Activated CD8-positive, alpha-beta memory T cell treated with anti-CD3 and anti-CD28 coated beads for 1 hour (primary cell): ENCODE measurements at places on chromosomes 4 and X.

DNA sequence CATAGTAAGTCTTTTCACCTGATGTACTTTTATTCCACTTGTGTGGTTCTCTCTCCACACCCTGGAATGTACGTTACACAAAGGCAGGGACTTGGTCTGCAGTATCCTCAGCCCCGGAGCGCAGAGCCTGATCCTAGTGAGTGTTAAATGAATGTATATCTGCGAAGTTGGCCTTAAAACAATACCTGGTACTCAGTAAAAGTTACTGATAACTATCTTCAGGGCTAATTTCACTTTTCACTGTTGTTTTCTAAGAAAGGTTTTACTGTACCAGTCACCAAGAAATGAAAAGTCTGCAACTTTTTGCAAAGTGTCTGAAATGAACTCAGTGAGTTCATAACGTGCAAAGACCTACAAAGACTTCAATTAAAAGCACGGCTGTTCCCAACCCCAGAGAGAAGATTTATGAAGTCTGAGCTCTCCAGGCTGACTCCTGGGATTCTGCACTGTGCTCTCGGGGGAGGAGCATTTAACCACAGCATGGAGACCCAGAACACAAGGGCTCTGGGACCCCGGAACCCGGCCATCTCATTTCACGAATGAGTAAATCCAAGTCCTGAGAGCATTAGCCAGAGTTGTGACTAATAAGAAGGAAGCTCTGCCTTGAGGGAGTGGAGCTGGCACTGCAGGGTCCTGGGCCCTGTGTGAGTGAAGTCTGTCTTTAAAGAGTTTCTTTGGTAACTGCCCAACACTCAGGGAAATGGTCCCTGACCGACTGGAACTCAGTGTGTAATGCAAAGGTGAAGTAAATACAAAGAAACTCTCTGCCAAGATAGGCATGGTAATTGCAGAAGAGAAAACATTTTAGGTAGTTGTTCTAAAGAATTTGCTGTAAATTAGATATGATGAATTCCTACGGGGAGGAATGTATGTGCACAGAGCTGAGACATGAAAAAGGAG lies 165.8 kb downstream of the NSUN7 start:
- DNase-seq, result no peak

DNA sequence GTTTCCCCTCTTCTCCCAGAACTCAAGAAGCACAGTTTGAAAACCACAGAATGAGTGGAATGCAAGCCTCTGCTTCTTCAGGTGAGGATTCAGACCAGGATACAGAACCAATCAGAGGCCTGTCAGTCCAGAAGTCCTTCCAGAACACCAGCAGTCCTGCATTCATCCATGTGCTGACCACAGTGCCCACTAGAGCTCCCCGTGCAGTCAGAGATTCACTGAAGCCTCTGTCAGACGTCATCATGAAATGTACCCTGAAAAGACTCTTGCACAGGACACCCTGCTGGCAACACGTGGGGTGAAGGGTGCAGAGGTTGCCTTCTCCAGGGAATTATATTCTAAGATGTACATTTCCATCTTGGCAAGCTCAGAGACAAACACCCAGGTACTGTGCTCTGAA lies 75.9 kb upstream of the LSM6 start:
- no peak for DNase-seq

DNA sequence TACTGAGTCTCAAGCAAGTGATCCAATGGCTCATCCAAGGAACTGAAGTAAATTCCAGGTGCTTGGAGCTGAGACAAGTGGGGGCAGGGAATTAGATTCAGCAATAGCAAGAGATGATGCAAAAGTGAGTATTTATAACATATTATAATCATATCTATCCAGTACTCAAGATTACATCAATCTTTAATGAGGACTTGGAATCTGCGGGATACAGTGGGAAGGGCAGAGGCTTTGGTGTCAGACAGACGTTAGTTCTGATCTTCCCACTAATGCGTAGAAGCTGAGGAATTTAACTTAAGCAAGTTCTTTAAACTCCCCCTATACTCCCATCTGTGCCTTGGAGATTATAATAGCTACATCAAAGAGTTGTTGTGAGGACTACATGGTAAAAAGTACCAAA lies 143.4 kb upstream of the NWD2 start:
- no peak for DNase-seq

DNA sequence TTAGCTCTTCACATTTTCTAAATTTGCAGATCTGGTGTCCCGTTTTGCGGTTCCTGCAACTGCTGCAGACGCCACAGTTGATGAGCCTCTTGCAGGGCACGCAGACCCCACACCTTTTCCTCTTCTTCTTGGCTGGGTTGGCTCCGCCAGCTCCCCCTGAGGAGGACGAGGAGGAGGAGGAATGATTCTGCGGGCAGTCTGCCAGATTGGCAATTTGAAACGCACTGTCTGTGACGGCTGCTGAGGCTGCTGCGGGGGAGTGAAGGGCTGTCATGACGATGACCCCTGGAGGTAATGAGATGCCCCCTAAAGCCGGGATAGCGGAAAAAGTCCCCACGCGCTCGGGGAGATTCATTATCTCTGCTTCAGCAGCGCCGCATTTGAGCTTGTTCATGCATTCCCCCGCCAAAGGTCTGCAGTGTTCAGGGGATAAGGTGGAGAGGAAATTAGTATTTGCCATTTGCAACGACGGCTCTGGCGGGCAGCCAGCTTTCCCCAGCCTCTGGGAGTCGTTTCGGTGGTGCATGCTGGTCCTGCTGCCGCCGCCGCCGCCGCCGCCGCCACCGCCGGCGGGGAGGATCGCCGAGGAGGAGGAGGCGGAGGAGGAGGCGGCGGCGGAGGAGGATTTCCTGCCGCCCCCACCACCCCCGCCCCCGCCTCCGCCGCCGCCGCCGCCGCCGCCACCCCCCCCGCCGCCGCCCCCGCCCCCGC lies 3.8 kb downstream of the CXXC4 start:
- DNase-seq, result peak; percentile 27

GRCh38 chrX:84259868-84260267 lies 71.9 kb upstream of the RPS6KA6 start:
- DNase-seq, result no peak

GRCh38 chrX:47563801-47564315 lies 2.9 kb downstream of the ARAF start:
- no peak for DNase-seq

DNA sequence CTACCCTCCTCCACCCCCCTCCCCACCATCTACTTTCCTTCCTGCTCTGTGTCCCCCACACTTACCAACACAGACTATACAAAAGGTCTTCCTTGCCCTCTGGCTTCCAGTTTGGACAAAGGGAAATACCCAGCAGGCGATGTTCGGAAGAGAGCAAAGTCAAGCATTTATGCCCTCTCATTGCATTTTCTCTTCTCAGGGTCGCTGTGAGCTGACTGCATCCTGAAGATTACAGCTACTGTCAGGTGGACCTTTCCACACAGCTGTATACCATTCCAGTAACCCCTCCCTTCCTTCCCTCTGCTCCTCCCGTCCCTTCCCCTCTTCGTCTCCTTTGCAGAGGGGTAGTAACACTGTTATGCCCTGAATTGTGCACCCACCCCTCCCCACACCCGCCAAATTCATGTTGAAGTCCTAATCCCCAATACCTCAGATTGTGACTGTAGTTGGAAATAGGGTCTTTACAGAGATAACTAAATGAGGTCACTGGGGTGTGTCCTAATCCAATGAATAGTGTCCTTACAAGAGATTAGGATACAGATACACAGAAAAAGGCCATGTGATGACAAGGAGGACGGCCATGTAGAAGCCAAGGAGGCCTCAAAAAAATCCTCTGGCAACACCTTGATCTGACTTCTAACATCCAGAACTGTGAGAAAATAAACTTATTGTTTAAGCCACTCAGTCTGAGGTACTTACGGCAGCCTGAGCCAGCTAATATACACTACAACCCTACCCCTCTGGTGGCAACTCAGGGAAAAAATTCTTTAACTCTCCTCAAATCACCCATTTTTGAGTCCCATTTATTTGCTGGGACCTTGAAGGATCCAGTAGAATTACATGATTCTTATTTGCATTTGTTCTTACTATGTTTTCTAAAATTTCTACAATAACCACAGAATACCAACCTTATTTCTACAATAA lies 11.7 kb downstream of the MORF4L2 start:
- DNase-seq, result no peak
